ENCODE measurements at places on chromosomes 3 and 15.

DNA sequence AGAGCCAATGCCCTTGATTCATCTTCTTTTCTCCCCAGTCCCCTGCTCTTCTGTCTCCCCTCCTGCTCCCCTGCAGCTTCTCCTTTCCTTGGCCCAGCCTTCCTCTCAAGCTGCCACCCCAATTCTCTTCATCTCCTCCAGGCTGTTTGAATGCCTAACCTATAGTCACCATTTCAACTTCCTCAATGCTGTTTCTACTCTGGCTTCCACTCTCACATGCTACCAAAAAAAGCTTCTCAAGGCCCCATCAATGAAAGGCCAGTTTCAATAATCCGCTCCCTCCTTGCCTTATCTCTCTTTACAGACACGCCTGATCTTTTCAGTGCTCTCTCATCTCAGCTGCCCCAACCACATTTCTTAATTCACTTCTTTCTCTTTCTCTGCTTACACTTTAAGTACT lies 212.2 kb upstream of the GPR149 start:
- no peak for DNase-seq
- H3K36me3 ChIP-seq: no peaks in the 10 kb centered on the region
- no peaks in the 10 kb centered on the region for H3K27me3 ChIP-seq
- H3K4me3 ChIP-seq: no peak overlapping the region
- no peaks in the 10 kb centered on the region for H3K4me1 ChIP-seq
- no peak overlapping the region for H3K27ac ChIP-seq

GRCh38 chr3:99938270-99938911 lies 120.7 kb downstream of the CMSS1 start:
- DNase-seq: no peak
- H3K27me3 ChIP-seq: no peaks in the 10 kb centered on the region
- H3K36me3 ChIP-seq: no peaks in the 10 kb centered on the region
- H3K4me1 ChIP-seq: peaks cover 18% of the 10 kb centered on the region

DNA sequence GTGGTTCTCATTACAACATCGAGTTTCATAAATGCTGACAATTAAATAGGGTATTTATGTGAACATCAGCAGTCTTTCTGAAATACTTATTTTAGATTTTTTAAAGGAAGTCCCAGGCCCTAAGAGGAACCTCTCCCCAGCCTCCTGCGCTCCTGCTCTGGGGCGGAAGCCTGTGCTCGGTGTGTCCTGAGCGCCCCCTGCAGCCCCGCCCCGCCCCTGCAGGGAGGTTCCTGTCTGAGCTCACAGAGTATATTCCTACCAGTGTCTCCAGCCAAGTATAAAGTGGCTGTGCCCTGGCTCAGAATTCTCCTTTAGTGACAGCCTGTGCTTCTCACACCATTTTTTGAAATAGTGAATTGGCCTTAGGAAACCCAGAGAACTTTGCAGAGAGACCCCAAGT lies 567.9 kb downstream of the GOLGA6L6 start:
- no peaks in the 10 kb centered on the region for H3K27me3 ChIP-seq
- DNase-seq: no peak
- H3K4me3 ChIP-seq: no peak overlapping the region

DNA sequence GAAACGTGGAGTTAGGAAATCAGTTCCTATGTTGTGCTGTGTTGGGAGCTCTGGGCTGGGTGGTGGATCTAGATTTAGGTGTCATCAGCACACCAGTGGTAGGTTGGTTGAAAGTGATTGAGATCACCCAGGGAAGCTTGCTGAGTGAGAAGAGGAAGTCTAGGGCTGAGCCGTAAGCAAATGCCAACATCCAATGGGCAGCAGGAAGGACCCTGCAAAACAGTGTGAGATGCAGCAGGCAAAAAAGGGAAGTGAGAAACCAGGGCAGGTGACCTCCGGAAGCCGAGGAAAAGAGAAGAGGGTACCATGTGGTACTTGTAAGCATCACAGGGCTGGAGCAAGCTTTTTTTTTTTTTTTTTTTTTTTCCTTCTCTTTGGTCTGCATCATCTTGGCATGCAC lies 15.9 kb upstream of the COPG1 start:
- H3K27me3 ChIP-seq: no peaks in the 10 kb centered on the region
- no peak overlapping the region for H3K27ac ChIP-seq
- no peak for DNase-seq
- no peak overlapping the region for H3K4me3 ChIP-seq
- peaks cover 19% of the 10 kb centered on the region for H3K4me1 ChIP-seq
- H3K36me3 ChIP-seq: no peaks in the 10 kb centered on the region

DNA sequence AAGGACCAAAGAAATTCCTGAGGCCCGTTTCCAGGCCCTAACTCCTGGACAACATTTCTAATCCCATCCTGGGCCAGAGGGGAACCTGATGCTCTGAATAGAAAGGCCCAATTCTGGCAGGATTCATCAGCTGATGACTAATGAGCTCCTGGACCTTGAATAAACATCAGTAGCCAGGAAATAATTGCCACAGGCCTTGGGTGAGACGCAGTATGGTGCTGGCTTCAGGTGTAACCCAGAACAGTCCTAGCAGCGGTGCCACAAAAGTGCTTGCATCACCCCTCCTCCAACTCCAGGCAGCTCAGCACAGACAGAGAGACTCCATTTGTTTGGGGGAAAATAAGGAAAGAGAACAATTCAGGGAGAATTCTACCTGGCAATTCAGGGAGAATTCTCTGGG lies 184.7 kb upstream of the POU1F1 start:
- H3K4me1 ChIP-seq: peaks cover 9% of the 10 kb centered on the region
- no peaks in the 10 kb centered on the region for H3K27me3 ChIP-seq
- no peak for DNase-seq
- H3K27ac ChIP-seq: no peak overlapping the region

DNA sequence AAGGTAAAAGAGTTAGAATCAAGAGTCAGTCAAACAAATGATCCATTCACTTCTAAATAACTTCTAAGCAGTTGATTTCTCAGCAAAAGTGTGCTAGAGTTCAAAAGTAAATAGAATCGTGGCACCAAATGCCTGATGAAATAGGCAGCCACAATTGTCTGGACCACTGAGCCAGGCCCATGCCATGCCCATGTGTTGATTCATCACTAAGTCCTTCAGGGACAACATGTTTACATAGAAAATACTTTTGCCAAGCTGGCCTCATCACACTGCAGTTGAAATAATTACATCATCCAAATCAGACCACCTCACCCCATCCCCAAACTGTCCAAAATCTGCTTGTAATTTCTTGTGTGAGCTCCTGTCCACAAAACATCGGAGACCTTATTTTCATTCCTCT lies 216.3 kb downstream of the IGSF11 start:
- H3K27ac ChIP-seq: no peak overlapping the region
- no peaks in the 10 kb centered on the region for H3K27me3 ChIP-seq
- no peak overlapping the region for H3K4me3 ChIP-seq
- peaks cover 4% of the 10 kb centered on the region for H3K4me1 ChIP-seq
- DNase-seq: no peak
- H3K36me3 ChIP-seq: no peaks in the 10 kb centered on the region

- DNase-seq: no peak
- no peaks in the 10 kb centered on the region for H3K36me3 ChIP-seq
- no peaks in the 10 kb centered on the region for H3K4me1 ChIP-seq
- no peak overlapping the region for H3K27ac ChIP-seq
- H3K4me3 ChIP-seq: no peak overlapping the region
- no peaks in the 10 kb centered on the region for H3K27me3 ChIP-seq
Measured at GRCh38 chr3:127396473-127396872, 108.6 kb upstream of the PRR20G start.

All from RWPE2 (cell line).